ENCODE measurements at places on chromosomes 1 and 21.

- H3K4me1 ChIP-seq: no peaks in the 10 kb centered on the region
- DNase-seq: no peak
- H3K4me3 ChIP-seq: no peak overlapping the region
- H3K27ac ChIP-seq: no peak overlapping the region
- H3K27me3 ChIP-seq: no peaks in the 10 kb centered on the region
- H3K36me3 ChIP-seq: no peaks in the 10 kb centered on the region
Observed at GRCh38 chr1:64757213-64757612, 12.3 kb downstream of the RAVER2 start.

GRCh38 chr1:230758709-230759368, 11.7 kb downstream of the CAPN9 start:
- H3K4me1 ChIP-seq: no peaks in the 10 kb centered on the region
- H3K27me3 ChIP-seq: no peaks in the 10 kb centered on the region
- DNase-seq: no peak
- H3K27ac ChIP-seq: no peak overlapping the region
- H3K36me3 ChIP-seq: no peaks in the 10 kb centered on the region

- H3K27ac ChIP-seq: no peak overlapping the region
- H3K4me1 ChIP-seq: peaks cover 15% of the 10 kb centered on the region
- DNase-seq: no peak
Observed at GRCh38 chr1:61636376-61636775, 88.6 kb downstream of the TM2D1 start.

DNA sequence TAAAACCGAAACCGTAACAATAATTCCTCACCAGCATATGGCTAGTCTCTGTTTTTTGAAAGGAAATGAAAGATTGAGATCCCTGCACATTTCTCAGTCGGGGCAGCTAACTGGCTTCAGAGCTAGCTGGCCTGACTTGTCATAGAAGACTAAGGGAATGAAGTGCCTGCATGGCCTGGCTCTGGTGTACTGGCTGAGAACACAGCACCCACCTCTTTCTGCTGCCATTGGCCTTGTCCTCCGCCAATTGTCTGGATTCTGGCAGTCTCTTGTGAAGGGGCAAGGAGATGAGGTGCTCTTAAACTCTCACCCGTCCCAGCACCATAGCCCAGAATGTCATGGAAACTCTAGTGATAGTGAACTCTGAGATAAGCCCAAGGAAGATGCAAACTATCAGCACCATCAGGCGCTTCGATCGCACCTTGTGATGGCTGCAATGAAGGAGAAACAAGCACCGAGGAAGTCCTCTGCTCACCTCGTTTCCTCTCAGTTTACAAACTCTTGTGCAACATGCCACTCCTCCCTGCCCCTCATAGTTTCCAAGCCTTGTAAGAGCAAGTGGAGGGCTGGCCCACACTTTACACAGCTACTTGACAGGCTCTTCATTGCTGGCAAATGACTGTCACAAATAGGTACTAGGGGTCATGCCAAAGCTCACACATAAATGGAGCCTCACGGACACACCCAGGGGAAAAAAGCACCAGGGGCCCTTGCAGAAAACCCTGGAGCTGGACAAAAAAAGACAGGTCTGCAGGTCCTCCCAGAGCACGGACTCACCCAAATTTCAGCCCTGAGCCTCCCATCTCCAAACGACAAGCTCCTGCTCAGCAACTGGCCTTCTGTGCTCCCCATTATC, 16.4 kb downstream of the INPP5B start:
- H3K4me1 ChIP-seq: no peaks in the 10 kb centered on the region
- DNase-seq: no peak
- H3K36me3 ChIP-seq: no peaks in the 10 kb centered on the region
- no peak overlapping the region for H3K27ac ChIP-seq
- H3K27me3 ChIP-seq: no peaks in the 10 kb centered on the region
- peak overlapping the region; percentile 67 for H3K4me3 ChIP-seq

- H3K36me3 ChIP-seq: no peaks in the 10 kb centered on the region
- no peak overlapping the region for H3K27ac ChIP-seq
- no peaks in the 10 kb centered on the region for H3K27me3 ChIP-seq
- no peak overlapping the region for H3K4me3 ChIP-seq
- no peak for DNase-seq
- H3K4me1 ChIP-seq: no peaks in the 10 kb centered on the region
Observed at GRCh38 chr1:15124362-15125100, 29.0 kb upstream of the TMEM51 start.

DNA sequence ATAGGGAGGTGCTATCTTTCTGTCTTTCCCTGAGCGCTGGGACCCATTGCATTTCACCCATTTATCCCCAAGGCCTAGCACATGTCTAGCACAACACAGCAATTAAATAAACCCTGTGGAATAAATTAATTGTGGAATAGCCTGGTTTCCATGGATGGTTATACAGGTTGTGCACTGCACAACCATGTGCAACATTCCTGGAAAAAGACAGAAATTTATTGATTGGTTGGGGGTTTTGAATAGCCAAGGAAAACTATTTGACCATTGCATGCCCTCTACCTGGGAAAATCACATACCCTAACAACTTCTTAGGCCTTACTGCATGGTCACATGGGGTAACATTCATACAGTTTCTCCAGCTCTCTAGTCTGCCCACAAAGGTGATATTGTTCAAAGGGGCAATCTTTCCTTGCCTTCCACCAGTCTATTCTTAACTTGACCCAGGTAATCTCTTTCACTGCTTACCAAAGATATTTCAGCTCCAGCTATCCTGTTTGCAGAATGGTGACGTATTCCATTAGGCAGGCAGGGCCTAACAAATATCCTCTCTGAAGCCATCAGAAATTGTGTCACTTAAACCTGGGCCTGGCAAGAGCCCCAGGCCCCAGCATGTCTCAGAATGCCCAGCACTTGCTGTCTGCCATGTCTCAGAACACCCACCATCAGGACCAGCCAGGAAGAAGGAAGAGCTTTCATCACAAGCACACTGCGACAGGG, 157.9 kb upstream of the RAB4A start:
- H3K4me1 ChIP-seq: peaks cover 3% of the 10 kb centered on the region
- no peak overlapping the region for H3K4me3 ChIP-seq
- H3K27ac ChIP-seq: no peak overlapping the region

GRCh38 chr1:47987601-47988000, 9.6 kb downstream of the TRABD2B start:
- H3K4me1 ChIP-seq: no peaks in the 10 kb centered on the region
- no peaks in the 10 kb centered on the region for H3K27me3 ChIP-seq
- no peak for DNase-seq
- no peaks in the 10 kb centered on the region for H3K36me3 ChIP-seq
- H3K4me3 ChIP-seq: no peak overlapping the region

- H3K4me1 ChIP-seq: no peaks in the 10 kb centered on the region
- H3K4me3 ChIP-seq: no peak within 1 kb of the TSS
- no peaks in the 10 kb centered on the region for H3K36me3 ChIP-seq
- H3K27me3 ChIP-seq: no peaks in the 10 kb centered on the region
Observed at GRCh38 chr1:241957692-241958494, at the start of gene BECN2. TSS of gene BECN2 (plus strand) at chr1:241957767. CDS start at chr1:241957767, 0 bp downstream.

DNA sequence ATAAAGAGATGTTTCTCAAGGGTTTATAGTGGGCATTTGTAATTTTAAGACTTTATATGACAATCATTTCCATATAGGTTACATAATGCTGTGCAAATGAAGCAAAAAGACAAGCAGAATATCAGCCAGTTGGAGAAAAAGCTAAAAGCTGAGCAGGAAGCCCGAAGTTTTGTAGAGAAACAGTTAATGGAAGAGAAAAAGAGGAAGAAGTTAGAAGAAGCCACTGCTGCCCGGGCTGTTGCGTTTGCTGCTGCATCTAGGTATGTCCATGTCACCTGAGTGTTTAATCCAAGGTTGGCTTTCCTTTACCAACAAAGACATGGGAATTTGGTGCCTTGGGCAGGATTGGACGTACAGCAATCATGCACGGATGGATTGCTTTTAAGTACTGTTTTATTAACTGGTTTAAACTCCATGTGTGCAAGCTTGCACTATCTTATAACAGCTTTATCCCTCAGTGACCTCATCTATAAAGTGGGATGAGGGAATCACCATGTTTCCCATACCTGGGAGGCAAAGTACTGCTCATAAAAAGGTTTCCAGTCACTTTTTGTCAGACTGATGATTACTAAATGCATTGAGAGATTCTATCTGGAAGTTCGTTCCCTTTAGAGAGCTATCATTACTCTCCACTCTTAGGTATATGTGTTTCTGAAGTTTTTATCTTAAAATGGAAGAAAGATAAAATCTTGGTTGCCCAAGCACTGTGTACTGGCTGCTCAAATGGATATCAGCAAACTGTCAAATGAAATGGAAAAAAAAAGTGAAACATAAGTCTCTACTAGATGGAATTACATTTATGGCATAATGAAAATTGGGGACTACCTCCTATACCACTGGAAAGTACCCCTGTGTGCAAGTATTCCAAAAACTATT, 55.1 kb downstream of the MACO1 start:
- H3K27ac ChIP-seq: no peak overlapping the region
- no peak overlapping the region for H3K4me3 ChIP-seq
- no peaks in the 10 kb centered on the region for H3K36me3 ChIP-seq
- H3K4me1 ChIP-seq: no peaks in the 10 kb centered on the region
- no peaks in the 10 kb centered on the region for H3K27me3 ChIP-seq

DNA sequence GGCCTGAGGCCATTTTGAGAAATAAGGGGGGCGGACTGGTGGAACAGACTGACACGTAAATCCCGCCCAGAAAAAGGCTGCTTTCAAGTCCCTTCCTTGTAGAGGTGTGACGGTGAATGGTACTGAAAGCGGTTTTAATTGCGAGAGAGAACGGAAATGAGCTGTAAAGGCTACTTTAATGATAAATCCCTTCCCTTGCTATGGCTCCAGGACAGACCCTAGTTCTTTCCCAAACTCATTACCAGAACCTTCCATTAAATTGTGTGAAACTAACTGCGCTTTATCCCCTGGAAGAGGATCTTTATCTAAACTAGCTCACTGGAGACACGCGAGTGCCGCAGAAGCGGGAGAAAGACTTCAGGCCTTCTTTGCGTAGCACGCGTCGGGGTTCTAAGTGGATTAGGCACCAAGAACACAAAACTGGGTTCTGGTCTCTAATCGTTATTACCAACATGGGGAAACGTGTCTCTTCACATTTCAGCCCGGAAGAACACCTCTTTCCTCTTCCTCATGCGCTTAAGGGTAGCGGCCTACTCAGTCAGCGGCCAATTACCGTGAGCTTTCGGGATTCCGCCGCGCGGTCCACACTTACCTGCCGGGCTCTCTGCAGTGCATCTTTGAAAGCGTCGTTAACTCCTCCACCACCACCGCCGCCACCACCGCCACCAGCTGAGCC, 441 bp downstream of the FUBP1 start:
- H3K4me1 ChIP-seq: no peaks in the 10 kb centered on the region
- peak overlapping the region; percentile 97 for H3K27ac ChIP-seq
- H3K27me3 ChIP-seq: no peaks in the 10 kb centered on the region
- H3K36me3 ChIP-seq: no peaks in the 10 kb centered on the region

Measured in uterus (tissue), 4 donors.